ENCODE measurements at places on chromosomes 1 and 21. TPM values are rescaled to one million over a fixed set of nuclear protein-coding genes. Genes with fewer than 3 reads are reported as not detected.
A peak's percentile ranks its signal among the peaks of the same experiment; 100 is the strongest.

Gene HRNR
- total RNA-seq: not detected

DNA sequence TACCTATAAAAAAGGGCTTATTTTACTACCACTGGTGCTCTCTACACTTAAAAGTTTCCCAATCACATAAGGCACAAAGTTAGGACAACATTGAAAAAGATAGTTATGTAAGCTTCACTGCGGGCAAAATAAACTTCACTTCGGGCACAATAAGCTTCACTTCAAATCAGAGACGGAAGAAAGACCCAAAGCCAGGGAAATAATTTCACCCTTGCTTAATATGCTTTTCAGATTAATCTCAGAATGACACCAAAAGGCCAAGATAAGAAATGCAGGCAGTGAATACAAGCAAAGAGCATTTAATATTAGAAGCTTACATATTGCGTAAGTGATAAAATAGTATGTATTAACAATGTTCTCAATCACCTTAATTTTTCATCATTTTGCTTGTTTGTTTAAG, 444.2 kb downstream of the SETD4 start:
- no peaks in the 10 kb centered on the region for H3K4me1 ChIP-seq
- DNase-seq: no peak
- no peak overlapping the region for H3K27ac ChIP-seq
- no peak overlapping the region for H3K4me3 ChIP-seq

DNA sequence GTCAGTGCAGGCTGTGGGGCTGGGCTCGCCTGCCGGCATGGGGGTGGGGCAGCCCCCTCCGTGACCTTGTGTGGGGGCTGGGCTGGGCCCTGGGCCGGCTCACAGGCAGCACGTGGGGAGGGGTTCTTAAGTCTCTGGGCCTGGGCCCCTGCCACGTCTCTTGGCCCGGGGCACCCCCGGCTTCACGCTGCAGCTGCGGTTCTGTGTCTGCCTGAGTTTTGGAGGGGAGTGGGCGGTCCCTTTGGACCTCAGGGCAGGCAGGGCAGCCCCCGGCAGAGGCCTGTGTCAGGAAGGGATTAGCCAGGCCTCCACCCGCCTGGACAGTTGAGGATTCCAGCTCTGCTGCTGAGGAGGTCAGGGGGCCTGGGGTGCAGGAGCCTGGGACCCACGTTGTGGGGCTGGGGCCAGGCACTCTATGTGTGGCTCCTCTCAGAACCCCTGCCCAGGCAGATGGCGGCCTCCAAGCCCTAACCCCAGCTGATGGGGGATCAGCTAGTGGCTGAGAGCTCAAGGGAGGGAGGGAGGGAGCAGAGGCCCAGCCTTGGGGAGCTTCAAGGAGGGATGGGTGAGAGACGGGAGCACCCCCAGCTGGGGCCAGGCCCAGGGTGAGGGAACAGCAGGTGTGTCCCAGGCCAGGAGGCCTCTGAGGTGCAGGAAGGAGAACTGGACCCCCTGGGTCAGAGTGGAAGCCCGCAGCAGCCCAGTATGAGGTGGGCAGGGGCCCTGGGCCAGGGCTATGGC, 1.8 kb upstream of the PLCH2 start:
- no peak overlapping the region for H3K27ac ChIP-seq
- no peak for DNase-seq
- no peaks in the 10 kb centered on the region for H3K27me3 ChIP-seq
- H3K4me3 ChIP-seq: no peak overlapping the region

- H3K27me3 ChIP-seq: no peaks in the 10 kb centered on the region
- H3K36me3 ChIP-seq: no peaks in the 10 kb centered on the region
- no peaks in the 10 kb centered on the region for H3K4me1 ChIP-seq
- H3K4me3 ChIP-seq: no peak overlapping the region
- H3K27ac ChIP-seq: peak overlapping the region; percentile 72
These were observed 1.1 kb upstream of the LCK start for GRCh38 chr1:32249831-32250525.

DNA sequence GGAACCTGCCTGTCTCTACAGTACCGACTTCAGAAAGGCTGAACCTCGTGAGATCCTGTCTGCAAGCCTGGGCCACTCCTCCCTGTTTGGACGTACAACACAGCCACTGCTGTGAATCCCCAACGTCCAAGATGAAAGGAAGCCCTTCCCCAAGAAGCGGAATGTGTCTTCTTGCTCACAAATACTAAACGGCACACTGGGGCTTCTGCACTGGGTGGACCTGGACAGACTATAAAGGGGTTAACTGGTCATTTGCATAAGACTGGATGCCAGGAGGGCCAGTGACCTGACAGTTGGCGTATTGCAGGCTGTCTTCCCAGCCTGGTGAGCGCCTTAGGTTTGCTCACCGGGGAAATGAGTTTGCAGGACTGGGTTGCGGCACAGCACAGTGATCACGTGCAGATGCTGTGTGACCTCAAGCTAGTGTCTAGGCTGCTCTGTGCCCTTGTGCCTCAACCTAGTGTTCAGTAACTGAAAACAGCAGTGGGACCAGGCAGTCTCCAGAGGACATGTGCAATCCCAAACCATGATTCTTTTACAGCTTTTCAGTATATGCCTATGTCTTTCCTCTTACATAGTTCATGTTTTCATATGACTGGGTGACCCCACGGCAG, 19.5 kb upstream of the AJAP1 start:
- H3K4me1 ChIP-seq: no peaks in the 10 kb centered on the region
- no peak overlapping the region for H3K27ac ChIP-seq
- H3K4me3 ChIP-seq: no peak overlapping the region
- DNase-seq: no peak
- no peaks in the 10 kb centered on the region for H3K27me3 ChIP-seq

DNA sequence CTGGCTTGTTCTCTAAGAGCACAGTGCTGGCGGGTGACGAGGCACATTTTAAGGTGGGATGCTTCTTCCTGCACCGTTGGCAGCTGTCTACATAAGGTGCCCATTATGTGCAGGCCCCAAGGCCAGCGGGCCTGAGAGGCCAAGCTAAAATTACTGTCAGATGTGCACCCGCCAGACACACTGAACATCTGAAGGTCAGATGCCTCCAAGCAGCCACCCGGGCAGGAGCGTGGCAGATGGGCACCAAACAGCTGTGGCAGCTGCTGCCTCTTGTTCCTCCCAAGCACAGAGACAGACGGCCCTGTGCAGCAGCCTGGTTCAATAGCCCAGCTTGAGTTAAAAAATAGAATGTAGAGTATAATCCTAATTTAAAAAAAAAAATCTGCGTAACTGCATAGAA, 211.9 kb upstream of the EDN2 start:
- H3K27me3 ChIP-seq: no peaks in the 10 kb centered on the region
- DNase-seq: no peak
- no peak overlapping the region for H3K27ac ChIP-seq
- no peaks in the 10 kb centered on the region for H3K4me1 ChIP-seq
- no peak overlapping the region for H3K4me3 ChIP-seq

- H3K4me1 ChIP-seq: peaks cover 9% of the 10 kb centered on the region
- no peaks in the 10 kb centered on the region for H3K36me3 ChIP-seq
- H3K4me3 ChIP-seq: no peak overlapping the region
- DNase-seq: no peak
- H3K27ac ChIP-seq: no peak overlapping the region
These were observed 180.1 kb downstream of the CAMTA1 start for GRCh38 chr1:6965083-6965934.

- no peak overlapping the region for H3K27ac ChIP-seq
- no peak for DNase-seq
- H3K4me1 ChIP-seq: no peaks in the 10 kb centered on the region
- no peak overlapping the region for H3K4me3 ChIP-seq
These were observed 167.9 kb downstream of the KCNJ6 start for GRCh38 chr21:37748351-37748750.

Gene AMPD1
- total RNA-seq: not detected

Gene CFHR4
- not detected for total RNA-seq

DNA sequence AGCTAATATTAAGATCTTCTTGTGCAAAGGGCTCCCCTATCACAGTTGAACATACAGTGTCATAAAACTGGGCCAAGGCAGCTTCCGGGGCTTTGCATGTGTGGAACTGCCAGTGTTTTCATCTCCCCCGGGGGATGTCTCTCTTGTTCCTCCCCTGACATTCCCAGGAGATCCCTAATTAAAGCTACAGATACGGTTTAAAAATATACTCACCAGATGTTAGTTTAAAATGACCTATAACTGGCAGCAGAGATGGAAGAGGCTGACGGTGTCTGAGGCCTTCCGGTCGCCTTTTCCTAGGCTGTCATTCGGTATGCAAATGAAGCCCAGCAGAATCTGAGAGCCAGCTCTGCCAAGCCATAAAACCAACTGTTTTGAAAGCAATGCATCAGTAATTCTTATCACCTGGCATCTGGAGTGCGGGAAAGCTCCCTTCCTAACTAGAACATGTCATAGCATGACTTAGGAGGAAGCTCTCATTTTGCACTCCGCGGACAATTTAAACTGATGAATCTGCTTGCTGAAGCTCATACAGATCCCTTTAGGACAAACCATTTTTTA, 436.5 kb upstream of the VAMP3 start:
- H3K27me3 ChIP-seq: peaks cover 8% of the 10 kb centered on the region
- H3K4me1 ChIP-seq: no peaks in the 10 kb centered on the region
- no peak overlapping the region for H3K4me3 ChIP-seq

- H3K4me1 ChIP-seq: peaks cover 24% of the 10 kb centered on the region
These were observed 400 bp downstream of the SAMD11 start for GRCh38 chr1:923991-924655.

Gene PRAMEF26
- not detected for total RNA-seq

GRCh38 chr1:211625040-211625439, 46.1 kb upstream of the SLC30A1 start:
- no peak for DNase-seq
- H3K27ac ChIP-seq: no peak overlapping the region
- H3K4me1 ChIP-seq: no peaks in the 10 kb centered on the region
- no peak overlapping the region for H3K4me3 ChIP-seq
- no peaks in the 10 kb centered on the region for H3K27me3 ChIP-seq

Gene ADGRL4
- 10.5 TPM for total RNA-seq

- H3K4me1 ChIP-seq: no peaks in the 10 kb centered on the region
- no peaks in the 10 kb centered on the region for H3K36me3 ChIP-seq
- H3K27ac ChIP-seq: no peak overlapping the region
- no peaks in the 10 kb centered on the region for H3K27me3 ChIP-seq
- H3K4me3 ChIP-seq: no peak overlapping the region
- no peak for DNase-seq
These were observed 10.9 kb upstream of the GSTM3 start for GRCh38 chr1:109751531-109752260.

Gene ATP1A2
- total RNA-seq: 0.87 TPM

Gene SMCP
- total RNA-seq: not detected

GRCh38 chr1:94947437-94947836, 20.5 kb upstream of the CNN3 start:
- no peak overlapping the region for H3K27ac ChIP-seq
- no peak overlapping the region for H3K4me3 ChIP-seq
- no peaks in the 10 kb centered on the region for H3K27me3 ChIP-seq
- H3K36me3 ChIP-seq: no peaks in the 10 kb centered on the region
- no peak for DNase-seq

- H3K27me3 ChIP-seq: no peaks in the 10 kb centered on the region
- H3K4me1 ChIP-seq: no peaks in the 10 kb centered on the region
- H3K27ac ChIP-seq: no peak overlapping the region
- DNase-seq: no peak
- H3K36me3 ChIP-seq: no peaks in the 10 kb centered on the region
These were observed 61.3 kb downstream of the OVGP1 start for GRCh38 chr1:111366256-111366655.

- peaks cover 33% of the 10 kb centered on the region for H3K4me1 ChIP-seq
- no peak overlapping the region for H3K4me3 ChIP-seq
- no peaks in the 10 kb centered on the region for H3K36me3 ChIP-seq
- no peak for DNase-seq
These were observed 67.8 kb upstream of the FGGY start for GRCh38 chr1:59229138-59229537.

DNA sequence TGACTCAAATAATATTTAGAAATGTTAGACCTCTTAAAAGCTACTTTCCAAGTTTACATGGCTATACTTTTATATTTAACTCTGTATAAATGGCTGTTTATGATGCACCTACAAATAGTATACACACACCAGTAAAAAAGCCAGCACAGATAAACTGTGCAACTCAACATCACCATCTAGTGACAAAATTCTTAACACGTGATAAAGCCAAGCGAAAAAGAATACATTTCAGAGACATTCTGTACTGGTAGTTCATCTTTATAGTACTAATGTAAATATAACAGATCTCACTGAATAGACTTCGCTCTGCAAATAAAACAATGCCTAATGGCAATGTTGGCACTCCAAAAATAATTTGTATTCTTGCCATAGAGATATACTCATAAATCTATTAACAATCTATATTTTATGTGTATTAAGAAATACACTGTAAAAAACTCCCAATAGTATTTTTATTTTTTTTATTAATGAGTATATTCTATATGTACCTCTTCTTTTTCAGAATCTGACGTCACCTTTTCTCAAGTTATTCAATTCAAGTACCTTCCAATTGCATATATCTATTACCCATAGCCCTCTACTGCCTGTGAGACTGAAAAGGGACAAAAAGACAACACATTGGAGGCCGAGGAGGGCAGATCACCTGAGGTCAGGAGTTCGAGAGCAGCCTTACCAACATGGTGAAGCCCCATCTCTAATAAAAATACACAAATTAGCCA, 100.2 kb downstream of the DPYD start:
- H3K4me1 ChIP-seq: no peaks in the 10 kb centered on the region
- H3K4me3 ChIP-seq: no peak overlapping the region
- H3K27ac ChIP-seq: no peak overlapping the region
- H3K27me3 ChIP-seq: no peaks in the 10 kb centered on the region

DNA sequence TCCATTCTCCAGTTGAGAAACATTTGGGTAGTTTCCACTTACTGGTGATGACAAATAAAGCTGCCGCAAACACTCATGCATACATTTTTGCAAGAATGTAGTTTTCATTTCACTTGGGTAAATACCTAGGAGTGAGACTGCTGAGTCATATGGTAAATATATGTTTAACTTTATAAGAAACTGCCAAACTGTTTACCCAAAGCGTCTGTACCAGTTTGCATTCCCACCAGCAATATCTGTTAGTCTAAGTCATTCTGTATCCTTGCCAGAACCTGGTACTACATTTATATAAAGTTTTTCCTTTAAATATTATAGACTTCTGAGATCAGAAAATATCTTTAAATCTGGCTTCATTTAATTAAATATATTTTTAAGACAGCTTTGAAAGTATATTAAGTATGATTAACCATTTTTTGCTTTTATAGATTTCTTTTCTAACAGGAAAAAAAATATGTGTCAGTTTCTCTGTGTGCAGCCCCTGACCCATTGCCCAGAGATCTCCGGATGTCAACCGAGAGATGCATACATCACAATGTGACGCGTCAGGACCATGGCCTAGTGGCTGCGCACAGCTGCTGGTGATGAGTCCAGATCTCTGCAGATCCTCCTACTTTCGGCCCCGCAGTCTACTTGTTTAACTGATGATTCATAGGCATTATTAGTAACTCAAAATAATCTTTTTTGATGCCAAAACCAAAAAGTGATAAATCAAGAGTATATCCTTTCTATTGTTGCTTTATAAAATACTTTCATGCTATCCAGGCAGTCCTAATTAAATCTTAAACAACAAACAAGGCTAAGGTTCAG, 227.1 kb upstream of the MAP1LC3C start:
- DNase-seq: no peak
- no peaks in the 10 kb centered on the region for H3K36me3 ChIP-seq
- H3K4me1 ChIP-seq: no peaks in the 10 kb centered on the region
- H3K27me3 ChIP-seq: no peaks in the 10 kb centered on the region
